NAMALWA (cell line): ENCODE measurements at places on chromosomes 7 and 10.

DNA sequence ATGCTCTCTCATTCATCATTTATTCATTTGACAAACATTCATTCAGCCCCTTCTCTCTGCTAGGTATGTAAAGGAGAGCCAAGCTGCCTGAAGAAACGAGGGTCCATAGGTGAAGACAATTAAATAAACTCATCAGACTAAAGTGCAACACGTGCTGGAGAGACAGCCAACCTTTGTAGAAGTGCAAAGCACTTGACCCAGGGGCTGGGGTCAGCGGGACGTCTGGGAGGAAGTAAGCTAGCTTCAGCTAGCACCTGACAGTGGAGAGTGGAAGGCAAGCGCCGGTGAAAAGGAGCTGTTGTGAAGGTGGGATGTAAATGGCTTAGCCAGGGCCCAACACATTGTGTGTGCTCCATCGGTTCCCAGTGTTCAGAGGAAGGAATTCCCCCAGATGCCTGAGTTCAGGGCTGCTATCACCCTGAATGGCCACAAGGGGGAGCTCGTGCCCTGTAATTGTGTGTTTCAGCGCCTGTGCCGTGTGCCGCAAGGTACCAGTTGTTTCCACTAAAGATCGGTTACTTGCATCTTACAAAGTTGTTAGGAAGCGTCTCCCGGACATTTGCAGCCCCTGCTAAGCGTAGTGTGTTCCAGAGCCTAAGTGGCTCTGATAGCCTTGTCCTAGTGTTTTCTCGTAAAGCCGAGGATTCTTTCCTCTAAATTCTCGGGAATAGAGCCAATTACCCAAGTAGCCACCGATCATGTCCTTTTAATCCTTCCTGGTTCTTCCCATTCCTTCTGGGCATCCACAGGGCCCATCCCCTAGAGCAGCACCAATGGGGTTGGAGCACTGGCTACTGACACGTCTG is 30.6 kb downstream of the TLX1 start:
- DNase-seq, result peak; percentile 80

DNA sequence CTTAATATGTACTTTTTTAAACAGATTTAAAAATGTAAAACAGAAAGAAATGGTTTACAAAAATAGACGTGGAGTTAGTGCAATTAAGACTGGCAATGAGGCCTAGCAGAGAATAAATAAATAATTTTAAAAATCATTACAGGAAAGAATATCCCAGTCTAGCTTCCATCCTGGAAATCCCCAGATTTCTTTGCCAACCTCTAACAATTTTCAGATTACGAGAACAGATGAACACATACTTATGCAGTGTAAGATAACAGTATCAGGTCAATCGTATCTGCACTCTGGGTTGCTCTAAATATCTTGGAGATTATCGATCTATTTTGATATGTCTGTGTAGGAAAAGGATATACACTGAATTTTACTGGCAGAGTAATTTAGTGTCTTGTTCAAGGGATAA is 210.5 kb downstream of the SEMA3A start:
- no peak for DNase-seq

- DNase-seq, result no peak
These were observed 10.1 kb downstream of the IRF5 start for GRCh38 chr7:128947854-128948253.

GRCh38 chr10:24097751-24098207 is 111.2 kb upstream of the KIAA1217 start:
- no peak for DNase-seq

- DNase-seq, result no peak
These were observed 95.6 kb downstream of the GPR26 start for GRCh38 chr10:123761666-123762230.

- DNase-seq, result no peak
These were observed 70.6 kb downstream of the NPS start for GRCh38 chr10:127619546-127620325.

DNA sequence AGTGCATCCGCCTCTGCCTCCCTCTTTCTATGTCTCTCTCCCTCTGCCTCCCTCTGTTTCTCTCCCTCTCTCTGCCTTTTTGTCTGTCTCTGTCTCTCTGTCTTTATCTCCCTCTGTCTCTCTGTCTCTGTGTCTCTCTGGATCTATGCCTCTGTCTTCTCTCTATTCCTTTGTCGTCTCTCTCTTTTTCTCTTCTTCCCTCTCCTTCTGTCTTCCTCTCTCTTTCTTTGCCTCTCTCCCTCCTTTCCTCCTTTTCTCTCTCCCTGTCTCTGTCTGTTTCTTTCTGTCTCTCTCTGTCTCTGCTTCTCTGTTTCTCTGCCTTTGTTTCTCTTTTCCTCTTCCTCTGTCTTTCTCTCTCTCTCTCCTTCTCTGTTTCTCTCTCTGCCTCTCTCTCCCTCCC is 678.8 kb upstream of the NRP1 start:
- no peak for DNase-seq

GRCh38 chr7:18086165-18087025 is 58.7 kb upstream of the PRPS1L1 start:
- no peak for DNase-seq

GRCh38 chr10:43204042-43204942 is 62.6 kb downstream of the RASGEF1A start:
- peak; percentile 48 for DNase-seq

DNA sequence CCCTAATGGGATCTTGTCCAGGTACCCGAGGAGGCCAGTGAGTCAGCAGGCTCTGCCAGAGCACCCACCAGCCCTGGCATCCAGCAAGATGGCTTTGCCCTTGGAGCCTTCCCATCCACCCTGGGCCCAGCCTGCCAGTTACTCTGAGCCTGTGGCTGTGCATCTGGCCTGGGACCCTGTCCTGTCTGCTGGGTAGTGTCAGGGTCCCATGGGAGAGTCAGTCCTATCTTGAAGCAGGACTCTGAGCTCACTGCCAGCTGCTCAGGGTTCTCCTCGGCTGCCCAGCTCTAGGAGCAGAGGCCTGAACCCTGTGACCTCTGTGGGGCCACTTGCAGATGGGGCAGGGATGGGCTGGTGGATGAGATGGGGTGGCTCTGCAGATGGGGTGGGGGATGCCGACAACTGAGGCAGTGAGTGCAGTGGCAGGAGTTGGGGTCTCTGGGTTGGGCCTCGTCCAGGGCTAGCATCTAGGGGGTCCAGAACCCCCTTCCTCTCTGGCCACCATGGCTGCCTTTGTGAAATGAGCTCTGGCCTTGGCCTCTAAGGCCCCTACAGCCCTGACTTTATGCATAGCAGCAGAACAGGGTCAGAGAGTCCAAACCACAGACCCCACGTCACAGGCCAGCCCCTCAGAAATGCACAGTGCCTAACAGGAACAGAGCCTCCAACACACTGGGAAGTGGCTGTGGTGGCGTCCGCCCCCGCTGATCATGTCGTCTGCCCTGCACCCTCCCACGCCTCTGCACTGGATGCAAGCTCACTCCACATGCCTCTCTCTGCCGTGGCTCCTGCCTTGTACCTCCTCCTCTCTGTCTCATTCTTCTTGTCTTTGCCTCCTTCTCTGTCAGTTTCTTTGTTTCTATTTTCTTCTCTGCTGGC is 88.1 kb upstream of the RET start:
- DNase-seq, result no peak

DNA sequence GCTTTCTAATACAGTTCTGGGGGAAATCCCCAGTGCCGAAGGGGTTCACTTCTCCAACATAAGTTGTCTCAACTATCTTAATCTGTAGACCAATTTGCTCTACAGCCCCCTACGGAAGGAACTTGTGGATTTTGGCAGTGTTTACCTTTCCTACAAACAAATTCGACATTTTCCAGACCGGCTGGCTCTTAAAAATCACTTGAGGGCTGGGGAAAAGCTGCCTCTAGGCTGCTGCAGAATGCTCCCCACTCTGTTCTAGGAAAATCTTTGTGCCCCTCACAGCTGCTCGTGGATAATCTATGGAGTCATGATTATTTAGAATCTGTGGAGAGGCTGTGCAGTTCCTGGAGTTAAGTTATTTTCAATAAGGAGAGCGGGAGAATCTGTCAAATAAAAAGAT is 474.6 kb upstream of the FZD8 start:
- no peak for DNase-seq
